Naive B cell (primary cell): ENCODE measurements at places on chromosomes 2 and 18. TPM values are rescaled to one million over a fixed set of nuclear protein-coding genes. Genes with fewer than 3 reads are reported as not detected.

The NPPC gene
- not detected for polyA plus RNA-seq

The FEV gene
- polyA plus RNA-seq = not detected

The DNAH7 gene
- 0.43 TPM for polyA plus RNA-seq

The ELOA2 gene
- not detected for polyA plus RNA-seq

The GCG gene
- not detected for polyA plus RNA-seq

The ERFE gene
- polyA plus RNA-seq = not detected

The MSH6 gene
- polyA plus RNA-seq = 15.1 TPM

DNA sequence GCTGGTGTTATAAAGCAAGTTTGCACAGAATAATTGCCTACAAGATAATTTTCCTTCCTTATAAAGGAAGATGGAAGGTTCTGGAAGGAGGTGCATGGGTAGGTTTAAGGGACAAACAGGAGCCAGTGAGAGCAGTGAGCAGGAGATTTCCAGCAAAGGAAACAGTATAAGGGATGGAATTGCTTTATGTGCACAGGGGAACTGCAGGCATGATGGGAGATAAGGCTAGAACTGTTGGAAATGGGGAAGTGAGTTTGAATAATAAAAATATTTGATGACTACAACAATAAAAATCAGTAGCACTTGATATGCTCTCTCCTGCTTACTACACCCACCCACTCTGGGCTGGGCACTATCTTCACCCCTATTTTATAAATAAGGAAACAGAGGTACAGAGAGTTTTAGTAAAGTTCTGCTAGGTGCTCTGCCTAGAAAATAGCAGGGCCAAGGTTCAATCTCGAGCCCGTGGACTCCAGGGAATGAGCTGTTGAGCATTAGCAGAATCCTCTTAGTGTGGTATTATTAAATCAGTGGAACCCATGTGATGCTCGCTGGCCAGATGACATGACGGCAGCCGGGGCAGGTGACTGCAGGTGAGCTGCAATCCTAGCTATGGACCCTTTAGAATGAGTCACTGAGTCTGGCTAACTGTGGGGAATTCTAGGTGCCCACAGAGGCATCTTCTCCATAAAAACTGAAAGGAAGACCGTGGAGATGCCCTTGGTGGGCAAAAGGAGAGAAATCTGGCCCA is 302.5 kb downstream of the PIEZO2 start:
- no peak for DNase-seq
- no peak overlapping the region for H3K27ac ChIP-seq
- H3K4me1 ChIP-seq = no peaks in the 10 kb centered on the region
- no peaks in the 10 kb centered on the region for H3K27me3 ChIP-seq

DNA sequence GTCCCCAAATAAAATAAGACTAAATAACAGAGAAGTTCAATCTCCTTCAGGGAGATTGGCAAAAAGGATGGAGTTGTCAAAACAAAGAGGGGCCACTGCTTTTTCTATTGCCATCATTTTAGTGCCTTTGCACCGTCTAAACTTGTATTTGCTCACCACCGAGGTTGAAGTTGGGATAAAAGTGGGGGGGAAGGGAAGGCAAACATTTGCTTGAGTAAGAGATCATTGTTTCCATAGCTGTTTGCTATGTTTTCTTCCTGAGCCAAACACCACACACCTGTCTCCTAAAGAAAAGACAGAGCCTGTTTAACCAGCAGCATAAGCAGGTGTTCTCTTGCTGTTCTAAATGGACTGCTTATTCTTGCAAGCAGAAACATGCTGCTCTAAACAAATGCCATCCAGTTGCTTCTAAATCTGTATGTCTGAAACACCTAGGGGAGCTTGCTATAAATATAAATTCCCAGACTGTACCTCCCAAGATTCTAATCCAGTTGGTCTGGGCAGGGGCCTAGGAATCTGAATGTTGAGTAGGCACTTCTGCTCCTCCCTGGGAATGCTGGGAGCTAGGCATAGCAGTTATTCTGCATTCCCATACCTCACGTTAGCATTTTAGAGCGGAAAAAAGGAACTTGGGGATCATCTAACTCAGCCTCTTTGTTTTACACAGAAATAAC is 179.4 kb upstream of the ARL4C start:
- no peaks in the 10 kb centered on the region for H3K4me1 ChIP-seq
- no peaks in the 10 kb centered on the region for H3K27me3 ChIP-seq
- no peaks in the 10 kb centered on the region for H3K36me3 ChIP-seq
- no peak overlapping the region for H3K4me3 ChIP-seq
- DNase-seq = no peak

DNA sequence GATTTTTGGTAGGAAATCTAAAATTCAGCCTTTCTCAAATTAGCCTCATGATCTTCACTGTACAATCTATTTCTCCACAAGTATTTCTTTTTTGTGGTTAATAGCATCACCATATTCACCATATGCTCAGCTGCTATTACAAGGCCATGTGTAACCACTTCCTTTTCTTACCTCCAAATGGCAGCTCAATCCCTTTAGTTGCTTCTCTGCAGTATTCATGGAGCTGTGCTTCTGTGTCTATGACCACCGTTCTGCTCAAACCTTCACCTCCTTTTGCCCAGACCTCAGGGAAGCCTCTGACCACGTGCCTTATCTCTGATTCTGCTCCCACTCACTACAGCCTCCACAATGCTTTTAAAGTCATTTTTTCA is 126.7 kb upstream of the TMEM200C start:
- DNase-seq = no peak
- H3K27me3 ChIP-seq = no peaks in the 10 kb centered on the region
- peak overlapping the region; percentile 16 for H3K27ac ChIP-seq
- H3K36me3 ChIP-seq = peaks cover 11% of the 10 kb centered on the region
- H3K4me1 ChIP-seq = no peaks in the 10 kb centered on the region
- no peak overlapping the region for H3K4me3 ChIP-seq

- H3K4me3 ChIP-seq = no peak overlapping the region
- no peak for DNase-seq
These were observed 594.8 kb downstream of the METTL4 start for GRCh38 chr18:1976484-1976883.

GRCh38 chr2:68994864-68995263 is 18.1 kb upstream of the ANTXR1 start:
- no peaks in the 10 kb centered on the region for H3K4me1 ChIP-seq
- DNase-seq = no peak
- no peaks in the 10 kb centered on the region for H3K36me3 ChIP-seq
- H3K27me3 ChIP-seq = peaks cover 25% of the 10 kb centered on the region
- H3K4me3 ChIP-seq = no peak overlapping the region

DNA sequence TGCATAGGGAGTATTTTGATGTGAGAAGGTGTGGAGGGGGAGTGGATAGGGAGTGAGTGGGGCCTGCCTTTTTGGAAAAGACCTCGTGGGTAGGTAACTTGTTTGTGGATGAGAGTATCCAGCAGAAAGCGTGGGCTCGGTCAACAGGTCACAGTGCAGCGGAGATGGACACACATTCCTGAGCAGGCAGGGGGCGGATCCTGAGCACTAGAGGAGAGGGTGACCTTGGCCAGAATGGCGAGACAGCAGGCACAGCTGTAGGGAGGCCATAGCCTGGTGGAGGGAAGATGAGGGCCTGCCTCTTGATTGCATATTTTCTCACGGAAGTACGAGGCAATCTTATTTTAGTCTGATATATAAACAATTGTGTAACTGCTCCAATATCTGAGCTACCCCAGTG is 3.6 kb upstream of the MC2R start:
- no peaks in the 10 kb centered on the region for H3K27me3 ChIP-seq
- no peak overlapping the region for H3K4me3 ChIP-seq
- no peak for DNase-seq
- no peaks in the 10 kb centered on the region for H3K36me3 ChIP-seq
- H3K4me1 ChIP-seq = no peaks in the 10 kb centered on the region
- H3K27ac ChIP-seq = no peak overlapping the region

DNA sequence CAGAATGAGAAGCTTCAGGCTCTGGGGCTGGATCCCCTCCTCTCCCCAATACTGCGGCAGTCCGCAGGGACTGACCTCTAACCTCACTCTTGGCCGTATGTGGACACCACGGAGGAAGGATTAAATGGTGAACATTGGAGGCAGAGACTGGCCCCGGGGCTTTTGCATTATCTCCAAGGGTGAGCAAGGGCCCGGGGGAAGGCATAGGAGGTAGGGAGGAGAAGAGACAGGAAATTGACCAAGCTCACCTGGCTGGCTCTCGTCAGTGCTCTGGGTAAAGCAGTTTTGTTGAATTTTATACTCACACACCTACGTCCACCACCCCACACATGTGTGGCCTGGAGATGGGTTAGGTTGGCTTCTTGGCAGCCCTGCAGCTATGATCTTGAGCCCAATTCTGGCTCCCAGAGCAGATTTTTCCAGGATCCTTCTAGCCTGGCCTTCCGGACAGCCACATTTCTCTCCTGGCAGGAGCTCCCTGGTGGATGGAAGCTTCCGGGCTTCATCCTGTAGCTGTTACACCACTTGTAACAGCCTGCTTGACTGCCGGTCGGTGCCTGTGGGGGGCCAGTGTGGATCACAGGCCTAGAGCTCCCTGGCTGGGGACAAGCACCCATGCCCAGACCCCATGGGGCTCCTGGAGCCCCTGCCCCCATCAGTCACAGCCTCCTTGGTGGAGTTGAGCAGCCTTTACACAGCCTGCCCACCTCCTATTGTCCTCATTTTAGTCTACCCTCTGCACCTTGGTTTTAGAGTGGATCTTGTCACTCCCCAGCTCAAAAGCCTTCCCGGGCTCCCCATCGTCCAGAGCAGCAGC is 7.6 kb downstream of the ITM2C start:
- peak overlapping the region; percentile 97 for H3K27ac ChIP-seq
- no peaks in the 10 kb centered on the region for H3K27me3 ChIP-seq
- H3K4me1 ChIP-seq = peaks cover 65% of the 10 kb centered on the region
- DNase-seq = no peak
- peak overlapping the region; percentile 52 for H3K4me3 ChIP-seq

DNA sequence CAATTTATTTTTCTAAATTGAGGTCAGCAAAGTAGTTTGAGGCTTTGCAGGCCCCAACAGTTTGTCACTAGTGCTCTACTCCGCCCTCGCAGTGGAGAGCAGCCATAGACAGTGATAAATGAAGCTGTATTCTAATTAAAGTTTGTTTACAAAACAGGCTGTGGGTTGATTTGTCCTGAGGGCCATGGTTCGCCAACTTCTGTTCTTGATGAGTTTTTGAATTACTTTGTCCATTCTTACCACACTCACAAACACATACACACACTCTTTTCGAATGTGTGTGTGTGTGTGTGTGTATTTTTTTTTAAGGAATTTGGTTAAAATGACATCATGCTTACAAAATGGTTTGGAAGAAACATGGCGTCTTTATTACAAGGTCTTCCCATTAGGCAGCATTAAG is 68.6 kb downstream of the MTCL1 start:
- no peaks in the 10 kb centered on the region for H3K4me1 ChIP-seq
- DNase-seq = no peak
- H3K4me3 ChIP-seq = no peak overlapping the region
- H3K27me3 ChIP-seq = no peaks in the 10 kb centered on the region
- H3K27ac ChIP-seq = no peak overlapping the region
- no peaks in the 10 kb centered on the region for H3K36me3 ChIP-seq

DNA sequence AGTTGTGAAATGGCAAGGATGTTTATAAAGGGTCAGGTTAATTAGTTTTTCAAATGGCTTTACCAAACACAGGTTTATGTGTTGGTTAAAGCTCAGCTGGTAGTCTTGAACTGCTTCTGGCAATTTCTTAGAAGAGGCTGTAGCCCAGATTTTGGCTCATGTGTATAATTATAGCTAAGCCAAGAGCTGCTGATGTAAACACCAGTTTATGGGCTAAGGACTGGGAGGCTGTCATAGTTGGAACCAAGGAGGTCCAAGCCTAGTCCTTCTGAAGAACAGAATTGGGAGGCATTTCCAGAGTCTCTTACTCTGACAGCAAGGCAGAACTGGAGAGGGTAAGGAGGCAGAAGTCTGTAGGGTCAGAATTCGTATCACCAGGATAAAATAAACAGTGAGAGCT is 25.4 kb downstream of the UBE2E3 start:
- no peak overlapping the region for H3K4me3 ChIP-seq
- H3K4me1 ChIP-seq = peaks cover 11% of the 10 kb centered on the region

- no peaks in the 10 kb centered on the region for H3K27me3 ChIP-seq
- H3K4me1 ChIP-seq = no peaks in the 10 kb centered on the region
- peaks cover 12% of the 10 kb centered on the region for H3K36me3 ChIP-seq
- no peak for DNase-seq
- H3K27ac ChIP-seq = no peak overlapping the region
- no peak overlapping the region for H3K4me3 ChIP-seq
These were observed 135.5 kb upstream of the FOSL2 start for GRCh38 chr2:28257182-28257581.

DNA sequence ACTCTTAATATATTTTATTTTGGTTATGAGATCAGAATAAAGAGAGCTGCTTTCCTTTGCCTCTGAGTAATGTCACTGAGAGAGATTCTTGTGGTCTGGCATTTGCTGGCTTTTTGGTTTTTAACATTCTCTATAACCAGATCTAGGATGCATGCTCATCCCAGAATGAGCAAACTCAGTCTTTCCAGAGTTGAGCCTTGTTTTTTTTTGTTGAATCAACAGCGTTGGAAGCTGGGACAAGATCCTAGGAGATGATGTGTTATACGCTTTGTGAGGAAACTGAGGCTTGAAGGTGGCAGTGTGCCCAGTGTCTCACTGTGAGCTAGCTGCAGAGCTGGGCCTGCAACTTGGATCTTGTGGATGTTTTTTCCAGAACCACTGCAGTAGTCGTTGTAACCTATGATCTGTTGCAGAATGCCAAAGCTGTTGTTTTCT is 19.5 kb downstream of the MYO1B start:
- H3K4me3 ChIP-seq = no peak overlapping the region
- no peak for DNase-seq
- peaks cover 14% of the 10 kb centered on the region for H3K4me1 ChIP-seq
- H3K27me3 ChIP-seq = no peaks in the 10 kb centered on the region
- H3K27ac ChIP-seq = no peak overlapping the region

- H3K36me3 ChIP-seq = peaks cover 50% of the 10 kb centered on the region
- no peak for DNase-seq
- peaks cover 30% of the 10 kb centered on the region for H3K4me1 ChIP-seq
These were observed 201.4 kb downstream of the AFF3 start for GRCh38 chr2:99940963-99941362.

GRCh38 chr2:15949551-15949950 is 9.2 kb downstream of the MYCN start:
- DNase-seq = no peak
- no peaks in the 10 kb centered on the region for H3K36me3 ChIP-seq
- H3K27ac ChIP-seq = no peak overlapping the region
- no peaks in the 10 kb centered on the region for H3K4me1 ChIP-seq
- no peak overlapping the region for H3K4me3 ChIP-seq
- peaks cover 42% of the 10 kb centered on the region for H3K27me3 ChIP-seq

GRCh38 chr2:107107351-107107750 is 221.4 kb upstream of the ST6GAL2 start:
- no peak for DNase-seq
- peaks cover 8% of the 10 kb centered on the region for H3K36me3 ChIP-seq
- H3K27ac ChIP-seq = no peak overlapping the region
- no peak overlapping the region for H3K4me3 ChIP-seq
- H3K27me3 ChIP-seq = no peaks in the 10 kb centered on the region

GRCh38 chr2:158498043-158498748 is 41.4 kb downstream of the PKP4 start:
- H3K27me3 ChIP-seq = no peaks in the 10 kb centered on the region
- no peak for DNase-seq
- H3K36me3 ChIP-seq = no peaks in the 10 kb centered on the region
- no peak overlapping the region for H3K27ac ChIP-seq
- no peak overlapping the region for H3K4me3 ChIP-seq
